ENCODE measurements at places on chromosomes 1 and 21. TPM values are rescaled to one million over a fixed set of nuclear protein-coding genes. Genes with fewer than 3 reads are reported as not detected.
A peak's percentile ranks its signal among the peaks of the same experiment; 100 is the strongest.

SLC19A1 gene
- 11.3 TPM for total RNA-seq

PCSK9 gene
- total RNA-seq: 184 TPM

- no peak for DNase-seq
Observed at GRCh38 chr1:84830136-84830535, 62.9 kb downstream of the LPAR3 start.

CLDN17 gene
- not detected for total RNA-seq

DNA sequence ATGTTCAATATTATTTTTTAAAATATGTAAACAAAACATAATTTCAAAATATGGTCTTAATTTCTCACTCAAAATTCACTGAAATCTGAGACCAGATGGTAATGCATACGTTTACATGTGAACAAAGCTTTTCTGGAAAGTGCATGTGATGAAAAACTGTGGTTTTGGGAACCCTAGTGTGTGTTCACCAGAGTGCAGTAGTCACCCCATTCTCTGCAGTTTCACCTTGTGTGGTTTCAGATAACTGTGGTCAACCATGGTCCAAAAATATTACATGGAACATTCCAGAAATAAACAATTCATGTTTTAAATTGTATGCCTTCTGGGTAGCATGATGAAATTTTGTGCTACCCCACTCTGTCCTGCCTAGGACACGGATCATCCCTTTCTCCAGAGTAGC, 2021.9 kb downstream of the MRPL39 start:
- no peak for DNase-seq

DNA sequence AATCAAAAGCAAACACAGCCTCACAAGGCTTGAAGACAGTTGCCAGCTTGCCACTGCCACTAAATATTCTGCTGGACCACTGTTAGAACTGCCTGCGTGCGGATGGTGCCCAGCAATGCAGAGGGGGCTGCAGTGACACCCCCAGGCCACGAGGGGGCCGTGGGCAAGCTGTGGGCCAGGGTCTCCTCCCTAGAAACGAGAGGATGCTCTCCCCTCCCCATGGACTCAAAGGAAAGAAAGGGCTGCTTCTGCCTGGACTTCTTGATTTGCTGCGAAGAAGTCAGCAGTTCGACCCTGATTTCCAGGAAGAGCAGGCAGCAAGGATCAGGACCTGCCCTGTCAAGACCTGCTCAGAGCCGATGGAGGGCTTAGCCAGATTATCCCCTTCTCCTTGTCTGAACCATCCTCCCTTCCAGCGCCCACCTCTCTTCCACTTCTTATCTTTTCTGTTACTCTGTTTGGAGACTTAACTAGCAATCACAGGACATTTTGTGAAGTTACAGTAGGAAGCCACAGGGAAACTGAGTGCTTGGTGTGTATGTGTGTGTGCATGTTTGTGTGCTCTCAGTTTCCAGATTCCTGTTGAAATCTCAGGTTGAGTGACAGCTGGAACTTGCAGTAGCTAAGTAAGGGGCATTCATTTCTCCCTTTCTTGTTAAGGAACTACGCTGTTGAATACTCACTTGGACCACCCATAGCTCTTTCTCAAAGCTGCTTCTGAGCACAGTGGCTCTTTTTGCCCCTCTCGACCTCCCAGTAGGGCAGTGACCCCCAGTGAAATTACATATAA, 2.7 kb downstream of the MAN1C1 start:
- no peak for DNase-seq

DNA sequence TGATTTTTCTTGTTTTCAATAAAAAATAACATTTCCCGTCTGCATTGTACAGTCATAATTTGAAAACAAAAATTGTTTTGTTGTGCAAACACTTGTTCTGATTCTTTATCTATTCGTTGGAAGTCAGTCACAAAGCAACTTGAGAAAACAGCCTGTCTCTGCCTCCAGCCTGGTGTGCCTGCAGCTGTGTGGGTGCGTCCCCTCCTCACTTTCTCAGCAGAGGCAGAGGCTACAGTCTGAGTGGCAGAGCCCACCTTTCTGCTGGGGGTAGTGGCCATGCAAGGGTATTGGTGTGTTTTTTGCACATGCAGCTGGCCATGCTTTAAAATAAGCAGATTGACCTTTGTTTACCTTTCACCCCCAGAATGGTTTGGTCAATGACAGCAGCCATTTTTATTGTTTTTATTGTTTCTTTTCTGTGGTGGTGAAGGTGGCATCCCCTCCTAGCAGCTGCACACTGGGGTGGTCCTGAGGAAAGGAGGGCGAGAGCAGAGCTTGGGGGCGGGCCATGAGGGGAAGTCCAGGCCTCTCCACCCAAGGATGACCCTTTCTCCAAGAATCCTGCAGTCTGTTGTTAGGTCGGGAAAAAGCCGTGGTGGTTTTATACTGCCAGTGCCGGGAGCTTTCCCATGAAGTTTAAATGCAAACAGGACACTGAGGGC, 159.6 kb downstream of the PCBP3 start:
- no peak for DNase-seq

MAN1A2 gene
- total RNA-seq: 19.5 TPM

DNA sequence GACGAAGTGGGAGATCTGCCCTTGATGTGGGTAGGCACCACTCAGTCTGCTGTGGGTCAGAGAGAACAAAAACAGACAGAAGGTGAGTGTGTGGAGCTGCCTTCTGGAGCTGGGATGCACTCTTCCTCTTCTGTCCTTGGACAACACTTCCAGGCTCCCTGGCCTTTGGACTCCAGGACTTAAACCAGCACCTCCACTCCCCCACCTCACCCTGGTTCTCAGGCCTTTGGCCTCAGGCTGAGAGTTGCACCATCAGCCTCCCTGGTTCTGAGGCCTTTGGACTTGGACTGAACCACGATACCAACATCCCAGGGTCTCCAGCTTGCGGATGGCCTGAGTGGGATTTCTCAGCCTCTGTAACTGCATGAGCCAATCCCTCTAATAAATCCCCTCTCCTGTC, 68.1 kb upstream of the STUM start:
- DNase-seq: no peak

DNA sequence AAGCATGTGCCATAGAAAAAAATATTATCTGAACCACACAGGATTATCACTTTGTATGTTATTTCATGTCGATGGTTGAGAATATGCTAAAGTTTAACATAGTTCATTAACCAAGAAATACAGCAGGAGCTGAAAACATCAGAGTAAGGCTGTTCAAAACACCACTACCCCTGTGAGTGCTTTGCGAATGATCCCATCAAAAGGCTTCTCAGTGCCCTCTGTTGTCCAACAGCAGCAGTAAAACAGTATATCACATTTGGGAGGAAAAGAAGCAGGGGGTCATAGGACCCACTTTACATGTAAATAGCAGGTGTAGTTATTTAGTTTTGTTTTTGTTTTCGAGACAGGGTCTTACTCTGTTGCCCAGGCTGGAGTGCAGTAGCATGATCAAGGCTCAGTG, 289.4 kb upstream of the FMN2 start:
- DNase-seq: no peak

COL16A1 gene
- 125 TPM for total RNA-seq

- peak; percentile 98 for DNase-seq
Observed at GRCh38 chr1:56064705-56065104, 514.7 kb downstream of the PLPP3 start.

DNA sequence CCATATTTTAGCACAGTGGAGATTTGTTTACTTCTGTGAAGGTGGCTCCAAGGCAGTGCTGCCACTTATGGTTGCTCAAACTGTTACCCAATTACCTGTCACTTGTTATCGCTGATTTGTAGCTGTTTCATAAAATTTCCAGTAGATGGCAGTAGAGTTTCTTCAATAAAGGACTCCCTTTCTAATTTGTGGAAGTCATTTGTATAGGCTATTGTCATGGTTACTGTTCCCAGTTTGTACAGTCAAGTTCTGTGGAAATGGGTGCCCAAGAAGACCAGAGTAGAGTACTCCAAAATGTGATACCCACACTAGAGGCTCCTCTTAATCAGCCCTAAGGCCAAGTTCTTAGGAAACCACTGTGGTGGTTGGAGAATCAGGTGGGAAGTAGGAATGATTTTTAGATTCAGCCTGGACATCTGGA, 186.1 kb downstream of the CLEC20A start:
- peak; percentile 51 for DNase-seq

ATP1A4 gene
- not detected for total RNA-seq

DNA sequence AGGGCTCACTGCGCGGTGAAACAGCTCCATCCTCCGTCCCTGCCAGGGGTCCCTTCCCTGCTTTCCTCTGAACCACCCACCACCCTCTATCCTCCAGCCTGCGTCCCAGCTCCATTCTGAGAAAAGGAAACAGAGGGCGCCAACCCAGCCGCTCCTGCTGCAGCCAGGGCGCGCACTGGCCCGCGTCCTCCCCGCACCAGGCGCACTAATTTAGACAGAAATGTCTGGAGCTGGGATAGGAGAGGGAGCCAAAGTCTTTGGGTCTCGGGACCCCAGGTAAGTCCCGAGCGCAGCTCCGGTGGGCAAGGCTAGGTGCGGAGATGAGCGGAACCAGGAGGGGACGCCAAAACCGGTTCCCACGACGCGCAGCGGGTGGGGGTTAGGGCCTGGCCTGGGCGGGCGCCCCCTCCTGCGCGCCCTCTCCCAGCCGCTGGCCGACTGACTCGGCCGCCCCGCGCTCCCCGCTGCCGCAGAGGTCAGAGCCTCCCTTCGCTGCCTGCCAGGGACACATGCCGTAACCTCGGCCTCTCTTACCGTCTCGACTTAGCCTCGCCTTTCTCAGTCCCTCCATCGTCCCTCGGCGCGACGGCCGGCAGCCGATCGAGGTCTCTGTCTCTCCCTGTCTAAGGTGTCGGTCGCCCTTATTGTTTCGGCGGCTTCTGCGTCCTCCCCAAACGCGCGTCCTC, 2.0 kb downstream of the CAMK2N1 start:
- DNase-seq: no peak

GART gene
- 122 TPM for total RNA-seq

DNA sequence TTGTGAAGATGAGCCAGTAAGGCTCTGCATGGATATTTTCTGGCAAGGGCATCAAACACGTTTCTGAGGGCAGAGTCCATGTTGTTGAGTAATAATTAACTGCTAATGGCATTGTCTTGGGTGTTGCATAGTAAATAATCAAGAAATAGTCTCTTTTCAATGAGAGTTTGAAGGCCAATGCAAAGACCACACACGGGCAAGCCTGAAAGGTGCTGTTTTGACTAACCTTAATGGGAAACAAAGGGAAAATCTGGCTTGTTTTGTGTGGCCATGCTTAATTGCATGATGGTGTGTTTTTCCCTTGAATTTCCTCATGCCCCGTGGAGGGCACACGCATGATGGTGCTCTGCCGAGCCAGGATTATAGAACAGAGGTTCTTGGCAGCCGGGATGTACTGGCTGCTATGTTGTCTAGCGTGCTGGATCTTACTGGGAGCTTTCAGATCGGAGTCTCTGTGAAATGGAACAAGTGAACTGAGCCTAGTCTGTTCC, 127.6 kb downstream of the NOS1AP start:
- no peak for DNase-seq

GRCh38 chr1:16447641-16448040, 7.1 kb downstream of the NECAP2 start:
- DNase-seq: no peak

GRCh38 chr21:25827513-25827912, 92.7 kb downstream of the GABPA start:
- DNase-seq: no peak

RGS16 gene
- 0.07 TPM for total RNA-seq

GRCh38 chr1:14980621-14981218, 172.8 kb upstream of the TMEM51 start:
- no peak for DNase-seq

GRCh38 chr1:9882296-9882944, 27.6 kb downstream of the CTNNBIP1 start:
- no peak for DNase-seq

GRCh38 chr1:156344409-156344808, 6.1 kb downstream of the TSACC start:
- no peak for DNase-seq

KCNE1 gene
- total RNA-seq: 0.11 TPM

KIF14 gene
- 24.9 TPM for total RNA-seq

- no peak for DNase-seq
Observed at GRCh38 chr1:229856009-229856650, 210.9 kb upstream of the GALNT2 start.

- DNase-seq: peak; percentile 62
Observed at GRCh38 chr1:225426395-225427234, 1.2 kb downstream of the LBR start.

GRCh38 chr1:188325211-188325610, 1496.5 kb downstream of the PLA2G4A start:
- no peak for DNase-seq

ARMH1 gene
- total RNA-seq: 0.18 TPM

- DNase-seq: no peak
Observed at GRCh38 chr1:2344744-2345296, 46.5 kb downstream of the MORN1 start.

DNA sequence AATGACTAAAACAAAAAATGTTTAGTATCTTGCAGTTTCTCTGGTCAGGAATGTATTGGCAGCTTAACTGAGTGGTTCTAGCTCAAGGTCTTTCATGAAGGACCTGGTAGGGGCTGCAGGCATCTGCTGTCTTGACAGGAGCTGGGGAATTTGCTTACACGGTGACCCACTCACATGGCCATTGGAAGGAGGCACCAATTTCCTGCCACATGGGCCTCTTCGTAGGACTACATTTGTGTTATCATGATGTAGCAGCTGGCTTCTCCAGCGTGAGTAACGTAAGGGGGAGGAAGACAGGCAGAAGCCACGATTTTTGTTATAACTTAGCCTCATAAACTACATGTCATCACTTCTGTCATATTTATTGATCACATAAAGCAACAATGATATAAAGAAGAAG, 376.3 kb downstream of the AMY1C start:
- DNase-seq: no peak

GRCh38 chr1:71695821-71696220, 586.5 kb downstream of the NEGR1 start:
- DNase-seq: peak; percentile 6

- peak; percentile 49 for DNase-seq
Observed at GRCh38 chr1:229227298-229227919, 43.5 kb upstream of the RAB4A start.

GRCh38 chr1:39959651-39960333, 4.8 kb downstream of the MFSD2A start:
- DNase-seq: no peak

DNA sequence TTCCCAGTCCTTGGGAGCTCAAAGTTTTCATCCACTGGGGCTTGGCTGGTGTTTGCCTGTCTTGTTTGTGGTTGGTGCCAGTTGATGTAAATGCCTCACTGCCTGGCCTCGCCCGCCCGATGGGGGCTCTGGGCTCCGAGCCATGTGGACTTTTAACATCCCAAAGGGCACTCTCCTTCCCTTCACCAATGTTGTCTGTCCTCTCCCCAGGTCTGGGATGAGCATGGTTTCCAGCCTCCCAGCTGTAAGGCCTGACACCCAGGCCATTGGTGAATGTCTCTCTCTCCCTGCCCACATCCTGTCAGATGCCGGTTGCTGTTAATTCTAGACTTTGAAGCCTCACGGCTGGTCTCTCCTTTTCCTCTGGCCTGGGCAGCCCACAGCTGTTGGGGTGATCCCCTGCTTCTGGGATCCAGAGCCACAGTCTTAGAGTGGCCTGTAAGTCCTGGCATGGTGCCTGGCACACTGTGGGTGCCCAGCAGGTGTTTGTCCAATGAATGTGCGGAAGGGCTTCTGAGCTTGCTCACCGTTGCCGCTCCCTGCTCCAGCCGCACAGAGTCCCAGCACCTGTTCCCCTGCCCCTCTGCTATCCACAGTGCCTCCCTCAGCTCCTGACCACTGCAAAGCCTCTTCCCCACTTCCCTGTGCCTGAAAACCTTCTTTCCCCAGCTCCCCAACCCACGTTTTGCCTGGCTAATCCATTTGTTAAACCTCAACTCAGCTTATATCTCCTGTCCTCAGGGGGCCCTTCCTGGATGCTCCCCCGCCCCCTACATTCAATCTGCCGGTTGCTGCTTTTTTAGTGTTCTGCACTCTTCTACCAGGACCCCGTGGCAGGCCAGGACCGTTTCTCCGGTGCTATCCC, 3.3 kb upstream of the C1orf174 start:
- no peak for DNase-seq

TMEM125 gene
- 2.3 TPM for total RNA-seq

CD160 gene
- not detected for total RNA-seq
